ENCODE measurements at places on chromosomes 3 and 15.
A peak's percentile ranks its signal among the peaks of the same experiment; 100 is the strongest.

GRCh38 chr3:187983484-187984124, 170.4 kb upstream of the LPP start:
- DNase-seq = no peak

DNA sequence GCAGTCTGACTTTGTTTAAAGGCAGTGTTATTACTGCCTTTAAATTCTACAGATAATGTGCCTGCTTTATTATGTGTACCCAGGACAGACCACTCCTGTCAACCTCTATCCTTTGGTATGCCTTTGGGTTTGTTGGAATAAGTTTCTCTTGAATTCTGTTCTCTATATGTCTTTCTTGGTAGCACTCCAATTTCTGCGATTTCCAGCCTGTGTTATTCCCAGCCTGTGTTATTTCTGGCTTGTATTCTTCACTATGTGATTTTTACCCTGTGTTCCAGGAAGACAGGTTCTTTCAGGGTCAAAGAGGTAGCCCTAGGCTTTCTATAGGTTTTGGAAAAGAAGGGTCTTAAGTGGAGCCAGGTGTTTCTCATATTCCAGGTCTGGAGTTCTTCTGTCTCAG, 407.4 kb upstream of the AZI2 start:
- DNase-seq = no peak

DNA sequence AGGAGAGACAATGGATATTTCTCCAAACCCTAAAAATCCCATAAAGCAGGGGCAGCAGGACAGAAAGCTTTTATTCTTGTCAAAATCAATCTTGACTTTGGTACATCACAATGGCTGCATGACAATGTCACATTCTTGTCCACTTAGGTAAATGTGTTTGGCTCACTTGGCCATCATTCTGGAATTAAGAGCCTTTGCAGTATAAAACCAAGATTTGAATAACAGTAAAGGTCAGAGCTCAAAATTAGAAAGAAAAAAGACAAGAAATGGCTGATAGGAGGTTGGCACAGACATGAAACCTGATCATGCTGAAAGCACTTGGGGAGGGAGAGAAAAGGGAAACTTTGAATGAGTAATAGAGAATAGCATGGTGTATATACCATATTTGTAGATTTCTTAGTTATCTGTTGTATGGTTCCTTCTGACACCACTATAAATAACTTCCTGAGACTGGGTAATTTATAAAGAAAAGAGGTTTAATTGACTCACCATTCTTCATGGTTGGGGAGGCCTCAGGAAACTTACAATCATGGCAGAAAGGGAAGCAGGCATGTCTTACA, 158.5 kb upstream of the SGO1 start:
- no peak for DNase-seq

DNA sequence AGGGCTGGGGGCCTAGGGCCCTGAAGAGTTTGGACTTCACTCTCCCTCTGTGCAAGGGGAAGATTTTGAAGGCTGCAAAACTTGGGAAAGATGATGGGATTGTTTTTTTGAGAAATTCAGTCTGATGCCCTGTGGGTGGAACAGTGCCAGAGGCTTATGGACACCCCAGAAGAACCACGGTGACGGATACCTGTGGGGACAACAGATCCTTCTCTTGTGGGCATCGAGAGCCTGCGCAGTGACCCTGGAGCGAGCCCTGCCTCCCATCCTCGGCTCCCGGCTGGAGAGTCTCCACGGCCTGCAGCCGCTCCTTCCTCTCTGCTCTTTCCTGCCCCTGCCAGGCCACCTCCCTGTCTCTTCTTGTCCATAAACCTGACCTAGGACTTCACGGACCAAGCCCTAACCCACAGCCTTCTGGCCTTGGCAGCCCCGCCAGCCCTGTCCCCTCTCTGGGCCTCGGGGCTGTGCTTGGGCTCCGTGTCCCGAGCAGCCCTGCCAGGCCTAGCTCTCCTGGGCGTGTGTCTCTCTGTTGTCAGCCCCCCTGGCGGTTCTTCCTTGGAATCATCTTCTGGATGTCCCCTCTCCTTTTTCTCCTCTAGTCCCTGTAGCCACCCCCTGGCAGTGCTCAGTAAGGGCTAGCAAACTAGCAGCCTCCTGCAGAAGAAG, 98.4 kb downstream of the VGLL4 start:
- DNase-seq = no peak

GRCh38 chr3:39000008-39000450, 51.7 kb downstream of the SCN11A start:
- DNase-seq = peak; percentile 4

DNA sequence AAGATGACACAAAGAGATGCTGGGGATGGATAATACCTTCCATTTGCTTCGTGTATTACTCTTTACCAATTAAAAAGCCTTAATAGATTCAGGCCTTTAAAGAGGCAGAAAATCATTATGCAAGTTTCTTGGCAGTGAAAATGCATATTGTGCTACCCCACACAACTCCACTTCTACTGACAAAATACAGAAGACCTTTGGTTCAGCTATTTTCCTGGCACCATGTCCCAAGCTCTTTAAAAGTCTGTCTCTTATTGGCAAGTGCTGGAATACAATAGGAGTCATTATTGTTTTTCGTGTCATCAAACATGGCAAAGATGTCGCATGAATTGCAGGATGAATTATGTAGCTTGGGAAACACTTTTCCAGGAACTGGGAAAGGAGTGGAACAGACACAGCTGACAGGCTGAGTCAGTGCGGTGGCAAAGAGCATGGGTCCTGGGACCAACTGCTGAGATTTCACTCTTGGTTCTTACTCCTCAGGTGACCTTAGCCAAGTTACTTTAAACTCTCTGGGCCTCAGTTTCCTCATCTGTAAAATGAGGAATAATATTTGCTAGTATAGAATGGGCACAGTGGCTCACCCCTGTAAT, 5.5 kb upstream of the TSPAN3 start:
- no peak for DNase-seq

- peak; percentile 76 for DNase-seq
These were observed 10.7 kb upstream of the SPTBN5 start for GRCh38 chr15:41904541-41905005.

DNA sequence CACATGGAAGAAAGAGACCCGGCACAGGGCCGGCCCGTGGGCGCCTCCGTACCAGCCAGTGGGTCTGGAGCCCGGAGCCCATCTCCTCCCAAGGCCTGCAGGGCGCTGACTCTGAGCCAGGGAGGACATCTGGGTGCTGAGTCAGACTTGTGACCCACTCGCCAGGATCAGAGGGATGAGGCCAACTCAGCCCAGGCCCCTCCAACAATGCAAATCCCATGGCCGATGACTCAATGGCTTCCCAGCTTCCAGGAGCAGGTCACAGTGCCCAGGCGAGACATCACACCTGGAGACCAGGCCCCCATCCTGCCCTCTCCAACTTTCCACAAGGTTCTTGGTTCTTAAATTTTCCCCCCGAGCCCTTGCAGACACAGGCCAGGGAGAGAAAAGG, 95.1 kb downstream of the LRIG1 start:
- no peak for DNase-seq

GRCh38 chr3:70974747-70975146, 608.8 kb downstream of the FOXP1 start:
- DNase-seq = no peak

GRCh38 chr3:74531491-74531890, 83.0 kb downstream of the CNTN3 start:
- no peak for DNase-seq

DNA sequence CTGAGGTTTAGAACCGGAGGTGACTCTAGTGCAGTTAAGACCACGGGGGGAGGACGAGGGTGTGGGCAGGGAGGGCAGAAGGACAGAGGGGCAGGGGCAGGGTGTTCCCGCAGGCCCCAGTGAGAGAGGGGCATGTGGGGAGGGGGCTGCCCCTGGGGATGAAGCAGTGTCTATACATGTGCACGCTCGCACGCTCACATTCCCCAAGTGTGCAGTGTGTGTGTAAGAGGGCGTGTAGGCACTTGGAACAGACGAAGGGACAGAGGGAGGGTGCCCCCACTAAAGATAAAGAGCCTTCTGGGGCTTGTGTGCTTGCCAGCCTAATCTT, 69.5 kb upstream of the MEF2A start:
- no peak for DNase-seq

- no peak for DNase-seq
These were observed 8.8 kb downstream of the VIPR1 start for GRCh38 chr3:42511201-42511600.

GRCh38 chr3:83765956-83766355, 1192.8 kb upstream of the CADM2 start:
- DNase-seq = peak; percentile 6

DNA sequence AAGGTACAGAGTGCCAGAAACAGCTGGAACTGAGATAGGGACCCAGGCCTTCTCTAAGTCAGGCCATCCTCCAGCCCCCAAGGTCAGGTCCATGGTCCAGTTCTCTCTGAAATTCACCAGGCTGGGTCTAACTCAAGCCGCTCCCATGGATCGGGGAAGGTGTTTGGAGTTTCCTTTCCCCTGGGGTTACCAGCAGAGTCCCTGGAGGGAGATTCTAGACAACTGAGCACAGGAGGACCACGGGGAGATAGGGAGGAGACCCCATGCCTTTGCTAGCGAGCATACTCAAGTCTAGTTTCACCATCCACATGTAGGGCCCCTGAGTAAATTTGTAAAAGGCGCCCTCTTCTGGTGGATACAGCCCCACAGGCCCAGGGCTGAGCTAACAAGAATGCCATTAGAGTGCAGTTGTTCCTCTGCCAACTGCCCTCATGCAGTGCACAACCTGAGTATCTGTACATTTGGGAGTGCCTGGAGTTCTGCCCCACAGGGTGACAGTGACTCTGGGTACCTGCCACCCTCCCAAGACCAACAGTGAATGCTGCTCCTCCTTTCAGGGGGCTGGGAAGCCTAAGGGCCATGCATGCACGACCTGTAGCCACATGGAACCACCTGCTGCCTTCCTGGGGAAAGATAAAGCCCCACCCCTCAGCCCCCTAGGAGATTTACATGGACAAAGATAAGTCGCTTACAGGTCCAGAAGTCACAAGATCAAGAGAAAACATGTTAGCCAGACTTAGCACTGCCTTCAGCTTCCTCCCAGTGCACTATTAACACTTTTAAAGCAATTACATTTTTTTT, 89.0 kb downstream of the IQSEC1 start:
- peak; percentile 66 for DNase-seq

- DNase-seq = no peak
These were observed 5.1 kb upstream of the BFSP2 start for GRCh38 chr3:133394561-133395311.

- no peak for DNase-seq
These were observed 153.5 kb downstream of the UACA start for GRCh38 chr15:70609889-70610288.

- no peak for DNase-seq
These were observed 131.2 kb downstream of the KLF13 start for GRCh38 chr15:31457631-31458526.

DNA sequence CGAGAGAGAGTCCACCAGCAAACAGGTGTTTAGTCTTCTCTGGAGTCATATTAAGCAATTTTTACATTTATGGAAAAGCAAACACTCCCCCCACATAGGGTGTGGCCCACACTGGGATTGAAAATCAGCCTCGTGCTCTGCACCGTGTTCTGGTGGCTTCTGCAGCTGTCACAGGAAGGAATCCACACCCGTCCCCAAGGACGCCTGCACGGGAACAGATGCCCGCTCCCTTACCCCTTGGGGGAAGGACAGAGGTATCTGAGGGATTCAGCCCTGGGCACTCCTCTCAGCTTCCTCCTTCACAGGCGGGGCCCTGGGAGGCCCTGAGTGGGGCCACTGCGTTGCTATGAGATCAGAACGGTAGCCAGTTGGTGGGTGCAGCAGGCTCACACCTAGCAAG, 27.8 kb downstream of the LIPC start:
- DNase-seq = no peak

- DNase-seq = no peak
These were observed 111.4 kb downstream of the PGPEP1L start for GRCh38 chr15:98896002-98896721.

DNA sequence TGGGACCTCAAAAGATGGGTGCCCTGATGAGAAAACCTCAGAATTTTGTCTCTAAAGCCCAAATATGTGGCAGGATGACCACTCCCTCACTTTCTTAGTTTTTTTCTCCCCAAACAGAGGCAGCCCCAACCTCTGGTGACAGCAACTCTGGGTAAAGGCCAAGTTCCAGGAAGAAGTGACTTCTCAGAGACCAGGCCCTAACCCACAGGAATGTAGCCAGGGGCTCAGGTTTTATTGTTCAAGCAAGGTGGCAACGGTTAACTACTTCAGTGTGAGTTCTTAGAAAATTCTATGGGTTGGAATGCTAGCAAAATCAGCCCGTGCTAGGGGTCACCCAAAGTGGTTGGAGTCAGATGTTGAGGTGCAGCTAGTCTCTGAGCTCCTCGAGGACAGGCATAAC, 5.1 kb upstream of the DNAJA4 start:
- DNase-seq = no peak

GRCh38 chr3:50419595-50420370, 60.5 kb upstream of the TMEM115 start:
- DNase-seq = no peak

DNA sequence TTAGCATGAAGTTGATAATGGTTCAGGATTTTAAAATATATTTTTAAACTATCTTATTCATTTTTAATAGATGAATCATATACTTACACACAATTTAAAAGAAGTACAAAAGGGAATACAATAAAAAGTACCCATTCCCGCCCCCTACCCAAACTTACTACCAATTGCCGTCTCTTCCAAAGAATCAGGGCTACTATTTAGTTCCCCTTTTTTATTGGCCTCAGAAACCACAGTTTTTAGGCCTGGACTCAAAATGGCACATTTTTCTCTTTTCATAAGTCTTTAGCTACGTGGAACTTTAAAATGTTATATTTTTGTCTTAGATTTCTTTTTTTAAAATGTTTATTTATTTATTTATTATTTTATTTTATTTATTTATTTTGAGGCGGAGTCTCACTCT, 18.0 kb downstream of the LRRK1 start:
- DNase-seq = no peak

DNA sequence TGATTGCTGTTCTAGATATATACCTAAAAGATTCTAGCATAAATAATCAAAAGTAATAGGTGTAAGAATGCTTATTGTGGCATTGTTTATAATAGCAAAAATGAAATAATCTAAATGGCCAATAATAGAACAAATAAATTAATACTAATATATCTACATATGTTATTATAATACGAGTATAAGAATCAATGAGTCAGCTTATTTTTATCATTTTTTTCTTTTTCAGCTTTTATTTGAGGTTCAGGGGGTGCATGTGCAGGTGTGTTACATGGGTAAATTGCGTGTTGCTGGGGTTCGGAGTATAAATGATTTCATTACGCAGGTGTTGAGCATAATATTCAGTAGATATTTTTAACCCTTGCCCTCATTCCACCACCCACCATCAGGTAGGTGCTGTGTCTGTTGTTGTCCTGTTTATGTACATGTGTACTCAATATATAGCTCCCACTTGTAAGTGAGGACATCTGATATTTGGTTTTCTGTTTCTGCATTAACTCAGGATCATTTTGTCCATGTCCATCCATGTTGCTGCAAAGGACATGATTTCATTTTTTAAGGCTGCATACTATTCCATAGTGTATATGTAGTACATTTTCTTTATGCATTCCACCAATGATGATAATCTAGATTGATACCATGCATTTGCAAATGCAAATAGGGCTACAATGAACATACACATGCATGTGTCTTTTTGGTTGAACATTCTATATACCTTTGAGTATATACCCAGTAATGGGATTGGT, 122.2 kb upstream of the GMNC start:
- no peak for DNase-seq
